B cell (primary cell): ENCODE measurements at places on chromosomes 11 and 22.
A peak's percentile ranks its signal among the peaks of the same experiment; 100 is the strongest.

DNA sequence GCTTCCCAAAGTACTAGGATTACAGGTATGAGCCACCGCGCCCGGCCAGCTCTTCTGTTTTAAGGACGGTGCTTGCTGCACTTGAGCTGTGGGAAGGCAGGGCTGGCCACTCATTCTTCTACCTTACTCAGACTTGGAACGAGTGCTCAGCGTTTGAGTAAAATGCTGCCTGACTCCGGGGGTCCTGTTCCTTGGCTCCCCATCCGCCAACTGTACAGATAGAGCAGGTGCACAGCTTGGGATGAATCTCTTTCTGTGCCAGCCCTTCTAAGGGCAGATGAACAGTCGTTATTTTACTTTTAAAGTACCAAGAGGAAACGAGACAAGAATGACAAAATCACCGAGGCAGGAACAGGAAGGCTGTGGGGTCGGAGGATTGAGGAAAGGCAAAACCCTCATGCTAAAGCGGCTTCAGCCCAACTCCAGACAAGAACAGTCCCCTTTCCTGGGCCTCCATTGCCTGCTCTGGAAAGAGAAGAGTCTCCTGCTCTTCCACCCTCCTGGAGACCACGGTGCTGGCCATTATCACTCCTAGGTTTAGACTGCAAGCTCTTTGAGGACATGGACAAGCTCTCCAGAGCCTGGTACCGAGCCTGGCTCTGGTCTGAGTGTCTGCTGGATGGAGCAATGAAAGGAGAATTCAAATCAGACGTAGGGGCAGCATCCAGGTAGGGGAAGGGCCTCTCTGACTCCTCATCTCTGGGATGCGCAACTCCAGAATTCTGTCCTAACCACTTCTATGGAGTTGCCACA lies 1.1 kb upstream of the SUN2 start:
- peak; percentile 65 for DNase-seq

DNA sequence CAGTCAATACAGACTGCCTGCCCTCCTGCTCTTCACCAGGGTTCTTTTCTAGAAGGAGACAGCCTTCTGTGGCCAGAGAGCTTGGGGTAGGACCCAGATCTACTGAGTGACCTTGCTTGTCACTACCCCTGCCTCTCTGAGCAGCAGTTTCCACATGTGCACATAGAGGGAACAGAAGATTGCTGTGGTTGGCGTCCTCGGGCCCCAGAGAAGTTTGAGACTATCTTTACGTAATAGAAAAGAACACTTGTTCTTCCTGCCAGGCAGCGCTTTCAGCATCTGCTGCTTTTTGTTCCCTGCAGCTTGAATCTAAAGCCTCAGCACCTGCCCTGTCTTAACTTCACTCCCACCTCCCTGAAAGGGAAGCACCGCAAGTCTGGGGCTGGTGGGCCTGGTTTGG lies 1.9 kb upstream of the FKBP2 start:
- no peak for DNase-seq

DNA sequence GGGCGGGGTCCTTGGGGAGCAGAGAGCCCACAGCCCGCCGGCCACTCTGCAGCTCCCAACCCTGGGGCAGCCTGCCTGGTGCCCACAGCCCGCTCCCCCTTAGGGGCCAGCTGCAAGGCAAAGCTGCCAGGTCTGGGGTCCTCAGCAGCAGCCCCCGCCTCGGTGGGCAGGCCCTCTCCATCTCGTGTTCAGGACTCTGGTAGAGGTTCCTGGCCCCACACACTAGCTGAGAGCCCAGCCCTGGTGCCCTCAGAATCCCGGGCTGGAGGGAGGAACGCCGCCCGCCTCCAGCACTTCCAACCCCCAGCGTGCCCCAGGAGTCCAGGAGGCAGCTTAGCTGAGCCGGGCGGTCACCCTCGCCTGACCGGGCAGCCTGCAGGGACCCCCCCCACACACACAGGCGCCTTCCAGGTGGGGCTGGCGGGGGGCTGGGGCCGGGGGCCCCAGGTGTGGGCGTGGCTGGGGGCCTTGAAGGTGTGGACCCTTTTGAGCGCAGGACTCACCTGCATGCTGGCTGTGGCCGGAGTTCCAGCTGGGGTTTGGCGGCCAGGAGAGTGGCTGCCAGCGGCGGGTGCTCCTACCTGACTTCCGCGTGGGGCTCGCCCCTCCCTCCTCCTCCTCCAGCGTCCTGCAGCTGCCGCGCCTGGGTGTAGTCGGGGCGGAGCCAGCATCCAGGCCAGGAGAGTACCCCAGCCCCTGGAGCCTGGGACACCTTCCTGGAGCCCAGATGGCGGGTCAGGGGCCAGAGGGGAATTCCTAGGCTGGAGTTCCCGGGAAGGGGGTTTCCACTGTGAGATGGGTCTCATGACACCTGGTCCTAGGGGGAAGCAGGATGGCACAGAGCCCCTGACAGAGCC lies at the start of gene ANO9:
ANO9 (minus strand) TSS at position 594 of the 857 bp plus-strand sequence; CDS start at position 509, 85 bp downstream.
- DNase-seq: peak; percentile 78

GRCh38 chr11:68373189-68373814 lies 60.9 kb downstream of the LRP5 start:
- no peak for DNase-seq

DNA sequence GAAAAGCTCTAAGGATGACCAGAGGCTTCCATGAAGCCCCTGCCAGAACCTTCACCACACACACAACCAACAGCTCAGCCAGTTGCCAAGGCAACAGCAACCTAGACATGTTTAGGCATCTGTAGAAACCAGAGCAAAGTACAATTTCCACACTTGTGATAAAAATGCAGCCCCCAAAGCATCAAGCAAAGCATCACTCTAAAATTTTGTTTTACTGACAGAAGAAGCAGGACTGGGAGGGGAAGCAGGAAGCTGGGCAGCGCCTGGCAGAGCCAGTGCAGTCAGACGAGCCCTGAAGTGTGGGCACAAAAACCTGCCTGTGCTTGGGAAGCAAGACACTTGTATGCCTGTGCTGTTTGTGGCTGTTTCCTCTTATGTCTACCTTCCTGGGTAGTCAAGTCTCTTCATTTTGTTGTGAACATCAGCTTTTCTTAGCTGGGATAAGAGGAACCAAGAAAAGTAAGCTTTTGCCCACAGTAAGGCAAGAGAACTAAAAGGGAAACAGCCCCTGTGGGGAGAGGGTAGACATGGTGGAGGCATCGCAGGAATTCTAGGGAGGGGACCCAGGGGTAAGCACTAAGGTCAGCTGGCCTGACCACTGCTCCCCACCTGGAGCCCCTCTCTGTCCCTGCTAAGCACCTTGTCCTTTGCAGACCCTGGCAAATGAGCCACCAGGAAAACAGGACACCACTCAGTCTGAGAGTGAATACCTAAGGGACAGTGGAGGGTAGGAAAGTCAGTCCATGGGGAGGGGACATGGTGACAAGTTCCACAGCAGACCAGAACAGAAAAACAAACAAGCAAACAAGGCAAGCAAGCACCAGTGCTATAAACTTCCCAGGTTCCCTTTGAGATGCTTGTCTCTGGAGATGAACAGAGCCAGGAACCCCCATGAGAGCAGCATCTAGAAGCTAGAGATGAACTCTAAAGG lies 13.4 kb downstream of the PACSIN2 start:
- peak; percentile 40 for DNase-seq

- DNase-seq: no peak
Measured at GRCh38 chr22:49788504-49788903, 39.2 kb downstream of the BRD1 start.

DNA sequence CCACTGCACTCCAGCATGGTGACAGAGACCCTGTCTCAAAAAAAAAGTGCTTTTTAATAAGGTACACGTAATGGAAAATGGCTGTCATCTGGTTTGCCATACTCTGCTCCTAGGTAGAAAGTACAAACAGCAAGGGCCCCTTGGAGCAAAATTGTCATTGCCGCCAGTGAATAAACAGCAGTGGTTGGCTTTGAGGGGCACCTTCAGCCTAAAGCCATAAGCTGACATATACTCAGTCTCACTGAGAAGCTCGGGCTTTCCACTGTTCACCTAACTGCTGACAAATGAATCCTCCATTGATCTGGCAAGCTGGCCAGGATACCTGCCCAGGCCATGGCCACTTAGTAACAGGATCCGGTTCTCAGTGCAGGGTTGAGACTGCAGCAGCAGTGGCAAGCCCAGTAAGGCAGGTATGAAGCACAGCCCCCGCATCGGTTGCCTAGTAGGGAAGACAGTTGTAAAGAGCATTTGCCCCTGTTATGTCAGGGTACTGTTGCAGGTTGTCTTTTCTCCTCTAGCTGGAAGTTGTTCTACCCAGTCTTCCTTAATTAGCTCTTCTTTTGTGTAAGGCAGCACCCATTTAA lies 38.8 kb downstream of the MARK2 start:
- DNase-seq: no peak

GRCh38 chr11:85307366-85307765 lies 319.8 kb downstream of the DLG2 start:
- no peak for DNase-seq

DNA sequence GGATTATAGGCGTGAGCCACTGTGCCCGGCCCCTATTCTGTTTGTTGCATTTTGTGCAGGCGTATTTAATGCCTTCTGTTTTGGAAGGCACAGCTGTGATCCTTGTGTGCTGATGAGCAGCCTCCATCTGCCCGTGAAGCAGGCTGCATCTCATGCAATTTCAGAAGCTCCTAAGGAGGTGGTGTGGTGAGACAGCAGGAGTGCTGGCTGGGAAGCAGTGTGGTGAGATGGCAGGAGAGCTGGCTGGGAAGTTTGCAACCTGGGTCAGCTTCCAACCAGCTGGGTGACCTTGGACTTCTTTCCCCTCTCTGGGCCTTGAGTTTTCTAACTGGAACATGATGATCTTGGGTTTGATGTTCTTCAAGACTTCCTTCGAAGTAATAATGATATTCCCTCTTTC lies 525.1 kb downstream of the TBC1D22A start:
- DNase-seq: no peak

- peak; percentile 42 for DNase-seq
Measured at GRCh38 chr22:46971099-46971763, 208.8 kb downstream of the TBC1D22A start.

DNA sequence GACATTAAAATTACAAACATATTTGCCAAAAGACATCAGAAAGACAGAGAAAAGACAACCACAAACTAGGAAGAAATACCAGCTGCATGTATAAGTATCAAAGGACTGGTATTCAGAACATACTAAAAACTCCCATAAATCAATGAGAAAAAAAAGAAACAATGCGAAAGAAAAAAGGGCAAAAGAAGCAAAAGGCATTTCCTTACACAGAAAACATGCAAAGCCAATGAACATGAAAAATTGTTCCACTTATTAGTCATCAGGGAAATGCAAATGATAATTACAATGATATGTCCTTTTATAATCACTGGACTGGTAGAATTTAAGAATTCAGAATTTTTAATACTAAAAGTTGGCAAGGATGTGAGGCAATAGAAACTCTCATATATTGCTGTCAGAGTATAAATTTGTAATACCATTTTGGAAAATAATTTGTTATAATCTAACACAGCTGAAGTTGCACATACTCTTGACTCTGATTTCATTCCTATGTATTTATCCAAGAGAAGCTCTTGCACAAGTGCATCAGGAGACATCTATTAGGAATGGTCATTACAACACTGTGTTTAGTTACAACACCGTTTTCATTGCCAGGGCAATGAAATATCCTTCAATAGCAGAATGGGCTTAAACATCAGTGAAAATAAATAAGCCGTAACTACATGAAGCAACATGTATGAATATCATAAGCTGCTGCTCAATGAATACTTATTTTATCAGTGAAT lies 279.7 kb downstream of the SWAP70 start:
- DNase-seq: no peak

DNA sequence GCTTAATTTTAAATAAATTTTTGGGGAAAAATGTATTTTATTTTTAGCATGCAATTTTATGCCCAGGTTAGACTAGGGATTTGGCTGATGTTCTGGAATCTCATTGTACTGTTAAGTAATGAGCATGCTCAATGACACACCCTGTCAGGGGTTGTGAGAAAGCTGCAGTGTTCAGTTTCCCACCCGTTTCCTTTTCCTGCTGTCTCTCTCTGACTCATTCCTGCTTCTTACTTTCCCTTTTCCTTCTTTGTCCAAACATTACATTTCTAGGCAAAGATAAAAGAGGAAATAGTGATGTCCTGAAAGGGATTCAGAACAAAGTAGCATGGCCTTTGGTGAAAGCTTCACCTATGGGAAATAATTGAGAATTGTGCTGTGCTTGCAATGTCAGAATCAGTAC lies 22.7 kb downstream of the OOSP3 start:
- DNase-seq: no peak

DNA sequence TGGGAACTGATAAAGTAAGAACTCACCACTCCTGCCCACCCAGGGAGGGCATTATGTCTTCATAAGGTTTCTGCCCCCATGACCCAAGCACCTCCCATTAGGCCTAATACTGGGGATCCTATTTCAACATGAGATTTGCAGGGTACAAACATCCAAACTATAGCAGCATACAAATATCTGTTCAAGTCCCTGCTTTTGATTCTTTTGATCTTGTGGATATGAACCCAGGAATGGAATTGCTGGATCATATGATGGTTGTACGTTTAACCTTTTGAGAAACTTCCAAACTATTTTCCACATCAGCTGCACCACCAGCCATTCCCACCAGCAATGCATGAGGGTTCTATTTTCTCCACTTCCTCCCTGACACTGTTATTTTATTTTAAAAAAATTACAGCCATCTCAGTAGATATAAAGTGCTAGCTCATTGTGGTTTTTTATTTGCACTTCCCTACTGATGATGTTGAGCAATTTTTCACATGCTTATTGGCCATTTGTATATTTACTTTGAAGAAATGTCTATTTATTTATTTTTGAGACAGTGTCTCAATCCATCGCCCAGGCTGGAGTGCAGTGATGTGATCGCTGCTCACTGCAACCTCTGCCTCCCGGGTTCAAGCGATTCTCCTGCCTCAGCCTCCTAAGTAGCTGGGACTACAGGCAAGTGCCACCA lies 7.1 kb upstream of the ATG16L2 start:
- peak; percentile 41 for DNase-seq

DNA sequence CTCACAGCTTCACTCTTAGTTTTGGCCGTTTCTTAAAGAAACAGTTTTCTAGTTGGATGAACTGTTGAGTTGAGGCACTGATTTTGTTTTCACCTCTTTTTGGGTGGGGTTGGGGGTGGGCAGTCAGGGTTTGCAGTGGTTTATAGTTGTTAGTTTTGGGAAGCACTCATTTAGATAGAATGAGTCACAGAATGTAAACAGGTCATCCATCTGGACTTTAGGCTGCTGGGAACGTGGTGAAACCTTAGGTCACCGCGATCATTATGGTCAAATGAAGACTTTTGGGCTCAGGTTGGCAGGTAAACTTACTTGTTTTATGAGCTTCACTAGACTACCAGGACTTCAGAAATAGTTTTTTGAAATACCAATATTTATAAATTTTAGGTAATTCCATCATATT lies 48.4 kb downstream of the CSTPP1 start:
- DNase-seq: no peak

DNA sequence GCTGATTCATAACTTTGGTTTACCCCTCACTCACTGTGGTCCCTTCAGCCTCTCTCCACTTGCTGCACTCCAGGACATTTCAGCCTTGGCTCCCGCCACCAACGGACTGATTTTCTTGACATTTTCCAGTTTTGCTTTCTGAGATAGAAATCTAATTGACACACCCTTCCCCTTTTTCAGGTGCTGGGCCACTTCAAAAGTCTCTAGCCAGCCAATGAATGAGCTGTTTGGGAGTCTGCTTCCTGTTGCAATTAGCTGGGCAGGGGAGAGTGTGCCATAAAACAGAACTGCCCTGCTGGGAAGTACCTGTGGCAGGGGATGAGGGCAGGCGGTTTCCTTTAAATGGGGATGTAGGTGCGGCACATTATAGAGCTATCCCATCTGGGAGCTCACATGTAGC lies 21.1 kb upstream of the PLET1 start:
- DNase-seq: no peak
